NCI-H1092 treated with DMSO at 0.1 percent for 48 hours (cell line): ENCODE measurements at places on chromosomes 6 and 20.

DNA sequence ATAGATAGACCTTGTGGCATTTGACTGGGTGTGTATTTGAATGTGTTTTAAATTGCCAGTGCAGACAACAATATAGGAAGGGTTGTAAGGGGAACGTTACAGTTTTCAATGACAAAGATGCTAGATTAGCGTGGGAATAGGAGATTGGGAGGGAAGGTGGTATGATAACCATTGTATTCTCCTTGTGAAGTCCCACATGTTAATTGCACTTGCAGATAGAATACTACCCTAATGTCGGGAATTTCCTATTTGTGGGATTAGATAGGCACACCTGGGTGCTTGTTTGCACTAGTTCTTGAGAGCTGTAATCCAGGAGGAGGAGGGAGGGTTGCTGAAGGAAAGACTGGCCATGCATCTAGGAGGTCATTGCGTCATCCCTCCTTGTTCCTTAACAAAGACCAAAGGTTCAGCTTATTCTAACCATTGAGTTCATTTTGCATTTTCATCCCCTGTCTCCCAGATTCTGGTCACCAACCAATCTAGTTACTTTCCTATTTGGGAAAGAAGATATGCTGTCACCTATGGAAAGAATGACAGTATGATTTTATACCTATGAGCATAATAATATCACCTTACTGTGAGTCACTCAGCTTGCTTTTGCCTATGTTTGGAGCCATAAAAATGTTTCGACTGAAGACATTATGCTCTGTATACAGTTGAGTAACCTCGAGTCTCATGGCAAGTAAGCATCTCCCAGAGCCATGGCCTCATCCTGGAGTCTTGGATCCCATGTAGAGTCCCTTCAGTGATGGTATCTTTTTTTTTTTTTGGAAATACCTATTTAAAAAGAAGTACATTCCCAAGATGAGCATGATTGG, 201.5 kb downstream of the DTNBP1 start:
- no peak for DNase-seq

- no peak for DNase-seq
These were observed 16.7 kb downstream of the FARS2 start for GRCh38 chr6:5278047-5278446.

DNA sequence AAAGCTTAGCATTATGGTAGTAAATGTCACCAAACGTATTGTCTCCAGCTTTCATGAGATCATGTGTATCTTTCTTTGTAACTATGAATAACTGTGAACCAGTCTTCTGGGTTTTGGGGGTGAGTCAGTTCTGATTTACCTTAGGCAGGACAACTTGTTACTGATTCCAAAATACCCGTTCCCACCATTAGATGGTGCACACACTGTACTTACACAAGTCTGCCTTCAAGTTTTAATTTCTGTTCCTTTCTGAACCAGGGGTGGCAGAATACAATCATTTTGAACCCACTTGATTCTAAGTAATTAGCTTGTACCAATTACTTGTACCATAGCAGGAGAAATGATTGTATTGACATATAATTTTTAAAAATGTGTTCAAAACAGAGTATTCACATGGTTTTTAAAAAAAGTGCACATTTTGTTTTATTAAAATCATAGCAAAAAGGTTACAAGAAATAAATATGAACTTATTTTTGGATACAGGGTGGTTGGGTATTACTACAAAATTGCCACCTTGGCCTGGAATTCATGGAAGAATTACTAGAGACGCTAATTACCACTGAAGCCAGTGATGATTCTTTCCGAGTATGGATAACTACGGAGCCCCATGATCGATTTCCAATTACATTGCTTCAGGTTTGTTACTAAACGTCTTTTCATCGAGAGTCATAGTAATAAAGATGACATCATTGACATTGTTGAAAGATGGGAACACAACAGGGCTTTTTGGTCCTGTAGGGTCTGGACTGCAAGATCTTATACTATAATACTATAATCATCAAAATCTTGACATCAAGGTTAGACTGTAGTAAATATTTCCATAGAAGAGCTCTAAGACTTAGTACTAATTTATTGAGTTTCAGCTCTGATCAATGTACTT, 75.2 kb upstream of the GLP1R start:
- peak; percentile 40 for DNase-seq

- no peak for DNase-seq
These were observed 1957.5 kb upstream of the DEFB115 start for GRCh38 chr20:29299811-29300578.
